ENCODE measurements at places on chromosomes 6 and 20. TPM values are rescaled to one million over a fixed set of nuclear protein-coding genes. Genes with fewer than 3 reads are reported as not detected.
A peak's percentile ranks its signal among the peaks of the same experiment; 100 is the strongest.

- H3K27ac ChIP-seq = peak overlapping the region; percentile 65
- peaks cover 4% of the 10 kb centered on the region for H3K27me3 ChIP-seq
- peak overlapping the region; percentile 62 for H3K4me3 ChIP-seq
These were observed 9.3 kb upstream of the KCNK15 start for GRCh38 chr20:44736170-44737021.

DNA sequence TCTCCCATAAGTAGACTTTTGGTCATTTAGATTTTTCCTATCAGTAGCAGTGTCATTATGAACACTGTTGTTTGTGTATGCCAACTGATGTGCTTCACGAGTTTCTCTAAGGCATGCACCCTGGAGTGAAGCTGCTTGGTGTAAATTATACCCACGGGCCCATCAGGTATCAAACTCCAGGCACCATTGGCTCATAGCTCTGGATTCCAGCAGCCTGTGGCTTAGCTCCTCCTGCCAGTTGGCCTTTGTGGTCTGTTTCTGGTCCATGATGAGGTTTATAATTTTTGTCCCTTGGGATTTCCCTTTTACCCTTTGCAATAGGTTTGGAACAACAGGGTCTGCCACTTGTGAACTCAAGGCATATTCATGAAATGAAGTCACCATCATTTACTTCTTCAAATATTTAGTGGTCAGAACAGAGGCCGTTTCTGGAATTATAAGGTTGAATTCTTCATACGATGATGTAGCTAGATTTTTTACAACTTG lies 350.5 kb downstream of the PRL start:
- H3K4me1 ChIP-seq = no peaks in the 10 kb centered on the region
- no peaks in the 10 kb centered on the region for H3K27me3 ChIP-seq
- no peak overlapping the region for H3K4me3 ChIP-seq

DNA sequence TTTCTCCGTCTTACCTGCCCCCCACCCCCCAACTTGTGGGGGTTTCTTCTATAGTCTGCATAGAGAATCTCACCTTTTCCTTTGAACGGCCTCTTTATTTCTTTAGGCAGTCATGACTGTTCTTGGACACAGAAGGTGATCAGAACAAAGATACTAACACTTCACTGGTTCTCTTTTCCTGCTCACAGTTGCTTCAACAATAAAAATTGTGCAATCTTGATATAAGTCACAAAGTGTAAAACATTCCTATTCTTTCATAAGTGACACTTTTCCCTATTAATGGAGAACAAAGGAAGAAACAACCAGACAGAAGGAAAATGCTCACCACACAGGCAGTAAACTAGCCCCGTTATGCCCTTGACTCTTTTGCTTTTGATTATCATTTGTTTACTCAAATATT lies 238.4 kb upstream of the QKI start:
- peaks cover 10% of the 10 kb centered on the region for H3K27me3 ChIP-seq
- no peaks in the 10 kb centered on the region for H3K4me1 ChIP-seq
- no peak overlapping the region for H3K4me3 ChIP-seq
- no peak overlapping the region for H3K27ac ChIP-seq
- DNase-seq = no peak

DNA sequence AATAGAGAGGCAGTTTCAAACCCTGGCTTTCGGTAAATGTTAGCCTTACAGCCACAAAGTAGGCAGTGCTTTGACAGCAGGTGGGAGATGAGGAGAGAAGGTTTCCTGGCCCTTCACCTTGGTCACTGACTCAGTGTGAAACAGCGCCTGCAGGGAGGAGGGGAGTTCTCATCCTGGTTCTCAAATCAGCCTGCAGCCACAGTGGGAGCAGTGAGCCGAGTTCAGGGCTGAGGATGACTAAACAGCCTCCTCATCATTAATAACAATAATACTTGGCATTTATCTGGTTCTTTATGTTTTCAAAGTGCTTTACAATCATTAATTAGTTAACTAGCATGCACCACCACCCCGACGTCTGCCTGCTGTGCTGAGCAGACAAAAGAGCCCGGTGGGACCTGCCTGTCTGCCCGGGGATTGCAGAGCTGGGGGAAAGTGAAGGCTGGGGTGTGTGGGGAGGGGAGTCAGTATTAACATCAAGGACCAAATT lies 59.6 kb downstream of the PRDM1 start:
- H3K27me3 ChIP-seq = no peaks in the 10 kb centered on the region
- no peaks in the 10 kb centered on the region for H3K36me3 ChIP-seq
- peaks cover 12% of the 10 kb centered on the region for H3K4me1 ChIP-seq
- no peak overlapping the region for H3K4me3 ChIP-seq
- no peak for DNase-seq

- H3K4me1 ChIP-seq = peaks cover 82% of the 10 kb centered on the region
- peak overlapping the region; percentile 9 for H3K4me3 ChIP-seq
- H3K36me3 ChIP-seq = peaks cover 31% of the 10 kb centered on the region
- no peaks in the 10 kb centered on the region for H3K27me3 ChIP-seq
- no peak for DNase-seq
- H3K27ac ChIP-seq = no peak overlapping the region
These were observed 45.3 kb downstream of the RIPOR2 start for GRCh38 chr6:24890471-24890870.

- no peaks in the 10 kb centered on the region for H3K36me3 ChIP-seq
- peak overlapping the region; percentile 95 for H3K27ac ChIP-seq
- no peaks in the 10 kb centered on the region for H3K27me3 ChIP-seq
These were observed 42.8 kb upstream of the HFE start for GRCh38 chr6:26044140-26045064.

- H3K4me3 ChIP-seq = no peak overlapping the region
- peaks cover 8% of the 10 kb centered on the region for H3K4me1 ChIP-seq
- H3K36me3 ChIP-seq = peaks cover 4% of the 10 kb centered on the region
- no peak for DNase-seq
These were observed 5.1 kb downstream of the PERP start for GRCh38 chr6:138101946-138102731.

Gene PRELID3B
- polyA plus RNA-seq = 34.1 TPM

Gene HLA-DQB1
- polyA plus RNA-seq = 1,662 TPM

Gene PRSS35
- not detected for polyA plus RNA-seq
